WTC11 (cell line): ENCODE measurements at places on chromosomes 11 and 22.
A peak's percentile ranks its signal among the peaks of the same experiment; 100 is the strongest.

DNA sequence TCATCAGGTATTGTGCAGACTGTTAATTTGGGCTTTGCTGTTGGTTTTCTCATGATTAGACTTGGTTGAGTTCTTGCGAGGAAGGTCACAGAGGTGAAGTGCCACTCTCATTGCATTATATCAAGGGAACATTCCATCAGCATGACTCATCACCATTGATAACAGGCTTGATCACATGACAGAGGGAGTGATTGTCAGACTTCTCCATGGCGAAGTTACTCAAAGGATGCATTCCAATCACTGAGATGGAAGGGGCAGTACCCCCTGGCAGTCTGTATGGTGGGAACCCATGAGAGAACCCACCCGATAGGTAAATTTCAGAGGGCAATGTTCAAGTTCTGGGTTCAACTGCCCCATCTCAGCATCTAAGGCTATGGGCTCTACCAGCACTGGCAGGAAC, 19.4 kb upstream of the P2RY2 start:
- peak; percentile 4 for DNase-seq

DNA sequence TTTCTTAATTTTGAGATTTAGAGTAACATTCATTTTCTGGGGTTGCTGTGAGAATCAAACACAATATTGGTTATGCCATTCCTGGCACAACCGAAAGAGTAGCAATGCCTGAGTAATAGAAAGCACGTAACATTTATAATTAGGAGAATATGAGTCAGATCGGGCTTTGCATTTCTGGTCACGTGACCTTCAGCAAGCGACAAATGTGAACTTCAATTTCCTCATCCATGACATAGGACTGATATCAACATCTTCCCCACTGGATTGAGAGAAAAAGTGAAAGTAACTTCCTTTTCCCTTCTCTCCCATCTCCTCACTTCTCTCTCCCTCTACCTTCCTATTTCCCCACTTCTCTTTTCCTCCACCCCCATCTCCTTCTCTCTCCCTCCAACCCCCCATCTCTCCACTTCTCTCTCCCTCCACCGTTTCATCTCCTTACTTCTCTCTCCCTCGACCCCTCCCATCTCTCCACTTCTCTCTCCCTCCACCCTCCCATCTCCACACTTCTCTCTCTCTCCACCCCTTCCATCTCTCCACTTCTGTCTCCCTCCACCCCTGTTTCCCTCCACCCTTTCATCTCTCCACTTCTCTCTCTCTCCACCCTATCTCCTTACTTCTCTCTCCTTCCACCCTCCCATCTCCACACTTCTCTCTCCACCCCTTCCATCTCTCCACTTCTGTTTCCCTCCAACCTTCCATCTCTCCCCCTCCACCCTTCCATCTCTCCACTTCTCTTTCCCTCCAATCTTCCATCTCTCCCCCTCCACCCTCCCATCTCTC, 33.5 kb upstream of the CAT start:
- no peak for DNase-seq

GRCh38 chr11:73426219-73426850, 50.1 kb downstream of the RELT start:
- DNase-seq = no peak

- no peak for DNase-seq
Measured at GRCh38 chr11:87174870-87175269, 137.1 kb downstream of the TMEM135 start.

- DNase-seq = no peak
Measured at GRCh38 chr22:39298241-39298987, 21.0 kb downstream of the RPL3 start.

- DNase-seq = no peak
Measured at GRCh38 chr11:93225662-93226061, 27.9 kb upstream of the SLC36A4 start.

DNA sequence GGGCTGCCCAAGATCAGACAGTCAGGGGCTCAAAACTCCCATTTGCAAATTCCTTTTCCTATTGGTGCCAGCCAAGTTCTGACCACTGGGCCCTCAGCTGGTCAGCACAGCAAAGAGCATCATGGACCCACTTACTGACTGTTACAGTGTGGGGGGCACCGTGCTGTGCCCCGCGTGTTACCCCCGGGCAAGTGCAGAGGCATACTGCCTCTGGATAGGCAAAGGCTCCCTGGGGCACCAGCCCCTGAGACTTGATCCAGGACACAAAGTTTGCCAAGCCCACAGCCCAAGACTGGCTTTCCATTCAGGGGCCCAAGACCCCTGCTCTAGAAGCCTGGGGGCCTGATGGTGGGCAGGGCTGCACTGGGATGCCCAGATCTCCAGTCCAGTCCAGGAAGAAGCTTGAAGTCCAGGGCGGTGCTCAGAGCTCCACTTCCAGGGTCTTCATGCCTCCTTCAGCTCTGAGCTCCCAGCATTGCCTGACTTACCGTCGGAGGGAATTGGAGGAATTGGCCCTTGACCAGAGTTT, 6.6 kb downstream of the LRRC32 start:
- DNase-seq = no peak

GRCh38 chr11:14813516-14813915, 78.5 kb downstream of the CYP2R1 start:
- no peak for DNase-seq

- no peak for DNase-seq
Measured at GRCh38 chr22:43004362-43005035, 10.4 kb downstream of the PACSIN2 start.

GRCh38 chr11:86205421-86206336, 38.9 kb upstream of the EED start:
- DNase-seq = no peak

DNA sequence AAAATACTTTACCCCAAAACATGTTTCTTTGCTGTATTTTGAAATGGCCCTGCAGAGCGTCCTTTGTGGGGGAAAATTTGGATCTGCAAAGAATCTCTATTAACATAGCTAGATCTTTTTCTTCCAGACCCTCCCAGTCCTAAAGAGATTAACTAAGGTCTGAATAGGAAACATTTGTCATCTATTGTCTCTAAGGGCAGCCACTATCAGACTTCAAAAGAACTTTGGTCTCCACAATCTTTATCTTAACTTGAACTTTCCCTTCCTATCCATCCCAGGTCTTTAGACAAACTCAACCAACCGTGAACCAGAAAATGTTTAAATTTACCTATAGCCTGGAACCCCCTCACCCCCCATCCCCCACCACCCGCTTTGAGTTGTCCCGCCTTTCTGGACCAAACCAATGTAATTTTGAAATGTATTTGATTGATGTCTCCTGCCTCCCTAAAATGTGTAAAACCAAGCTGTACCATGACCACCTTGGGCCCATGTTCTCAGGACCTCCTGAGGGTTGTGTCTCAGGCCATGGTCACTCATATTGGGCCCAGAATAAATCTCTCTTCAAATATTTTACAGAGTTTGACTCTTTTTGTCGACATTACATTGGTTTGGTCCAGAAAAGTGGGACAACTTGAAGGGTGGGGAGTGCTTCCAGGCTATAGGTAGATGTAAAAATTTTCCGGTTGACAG, 3.5 kb upstream of the KRTAP5-9 start:
- no peak for DNase-seq

DNA sequence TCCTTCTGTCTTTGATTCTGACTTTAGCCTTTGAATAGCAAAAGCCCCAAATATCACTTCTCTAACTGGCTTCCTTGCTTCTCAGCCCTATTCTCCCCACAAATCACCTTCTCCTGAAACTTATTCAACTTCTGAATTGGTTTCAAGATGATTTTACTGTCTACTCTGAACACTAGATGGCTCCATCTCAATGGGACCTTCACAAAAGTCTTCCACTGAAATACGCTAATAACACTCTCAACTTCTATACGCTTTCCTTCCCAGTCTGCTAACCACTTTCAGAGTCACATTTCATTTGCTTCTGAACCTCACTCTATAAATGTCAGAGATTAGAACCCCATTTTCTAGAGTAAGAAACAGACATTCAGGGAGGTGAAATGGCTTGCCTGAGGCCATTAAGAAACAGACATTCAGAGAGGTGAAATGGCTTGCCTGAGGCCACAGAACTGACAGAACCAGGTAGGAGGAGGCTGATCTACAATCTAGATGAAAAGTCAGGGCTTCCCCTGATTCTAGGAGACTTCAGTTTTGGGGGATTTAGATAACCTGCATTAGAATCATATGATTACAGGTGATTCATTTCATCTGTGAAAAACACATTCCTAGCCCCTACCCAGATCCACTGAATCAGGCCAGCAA, 20.6 kb downstream of the MORC2 start:
- no peak for DNase-seq

GRCh38 chr11:3669742-3670183, 1.4 kb downstream of the CHRNA10 start:
- DNase-seq = no peak

DNA sequence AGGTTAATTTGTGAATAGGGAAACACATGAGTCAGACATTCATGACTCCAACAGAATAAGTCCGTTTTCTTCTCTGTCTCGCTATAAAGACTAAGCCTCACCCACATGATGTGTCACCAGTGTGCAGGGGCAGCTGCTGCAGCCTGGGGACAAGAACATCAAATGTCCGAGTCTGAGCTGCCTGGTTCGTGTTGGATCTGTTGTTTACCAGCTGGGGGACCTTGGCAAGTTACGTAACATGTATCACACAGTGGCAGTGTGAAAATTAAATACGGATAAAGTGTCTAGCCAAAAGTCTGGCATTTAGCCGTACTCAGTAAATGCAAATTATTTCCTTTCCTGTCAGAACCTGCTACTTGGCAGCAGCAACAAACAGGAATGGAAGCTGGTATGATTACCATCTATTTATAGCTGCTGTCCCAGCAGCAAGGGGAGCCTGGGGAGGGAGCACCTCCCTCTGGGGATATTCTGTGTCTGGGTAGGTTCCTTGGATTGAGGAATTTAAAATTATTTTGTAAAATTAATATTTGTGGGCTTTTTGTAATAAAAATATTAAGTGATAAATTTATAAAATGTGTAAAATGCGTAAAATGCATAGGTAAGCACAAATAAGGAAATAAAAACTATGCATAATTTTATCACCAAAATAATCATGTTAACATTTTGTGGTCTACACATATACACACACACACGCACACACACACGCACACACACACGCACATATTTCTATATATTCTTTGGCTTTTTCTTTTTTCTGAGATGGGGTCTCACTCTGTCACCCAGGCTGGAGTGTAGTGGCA, 1.3 kb upstream of the CLDN25 start:
- no peak for DNase-seq

DNA sequence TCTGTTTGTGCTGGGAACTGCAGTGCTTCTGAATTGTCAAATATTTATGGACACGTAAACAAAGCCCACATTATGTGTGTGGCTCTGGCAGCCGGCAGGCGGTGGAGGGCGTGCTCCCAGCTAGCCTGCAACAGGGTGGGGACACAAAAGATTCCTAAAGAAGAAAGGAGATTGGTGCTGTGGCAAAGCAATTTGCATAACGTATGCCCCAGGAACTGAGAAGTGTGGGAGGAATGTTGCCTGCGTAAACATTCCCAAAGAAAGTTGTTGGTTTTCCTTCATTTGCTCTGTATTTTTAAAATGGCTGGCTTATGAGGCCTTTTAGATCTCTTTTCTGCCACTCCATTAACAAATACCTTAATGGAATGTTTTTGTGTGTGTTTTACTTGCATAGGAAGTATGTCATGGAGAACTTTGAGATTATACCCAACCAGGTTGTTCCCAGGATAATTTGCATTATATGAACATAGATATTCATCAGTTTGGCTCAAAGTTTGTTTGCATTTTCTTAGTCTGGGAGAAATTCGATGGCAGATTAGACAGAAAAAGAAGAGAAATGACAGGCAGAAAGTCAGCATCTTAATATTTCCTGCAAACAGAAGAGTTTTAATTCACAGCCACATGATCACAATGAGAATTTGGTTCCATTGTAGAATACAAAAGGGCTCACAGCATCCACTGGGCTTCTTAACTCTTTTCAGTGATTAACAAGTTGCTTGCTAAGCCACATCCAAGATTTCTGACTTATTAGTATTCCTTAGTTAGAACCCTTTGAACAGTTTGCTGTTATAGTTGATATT, 41.8 kb upstream of the DLAT start:
- DNase-seq = peak; percentile 76

GRCh38 chr11:34104680-34105078, 750 bp upstream of the NAT10 start:
- no peak for DNase-seq

- no peak for DNase-seq
Measured at GRCh38 chr11:108906329-108906728, 241.5 kb downstream of the DDX10 start.

DNA sequence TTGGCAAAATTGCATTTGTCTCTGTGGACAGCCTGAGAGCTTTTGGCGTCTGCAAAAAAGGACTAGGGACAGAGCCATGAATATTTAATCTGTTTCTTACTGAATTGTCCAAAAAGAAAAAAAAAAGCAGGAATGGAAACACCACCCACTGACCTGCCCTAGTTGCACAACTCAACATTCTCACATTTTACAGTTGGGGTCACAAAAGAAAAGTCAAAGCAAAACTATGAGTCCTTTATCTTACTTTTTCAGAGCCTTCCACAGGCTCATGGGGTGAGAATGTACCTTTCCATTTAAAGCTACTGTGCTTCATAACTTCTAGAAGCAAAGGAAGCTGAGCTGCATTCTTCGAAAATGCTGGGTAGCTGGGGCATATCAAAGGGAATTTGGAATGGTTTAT, 225.7 kb downstream of the FAM76B start:
- no peak for DNase-seq

DNA sequence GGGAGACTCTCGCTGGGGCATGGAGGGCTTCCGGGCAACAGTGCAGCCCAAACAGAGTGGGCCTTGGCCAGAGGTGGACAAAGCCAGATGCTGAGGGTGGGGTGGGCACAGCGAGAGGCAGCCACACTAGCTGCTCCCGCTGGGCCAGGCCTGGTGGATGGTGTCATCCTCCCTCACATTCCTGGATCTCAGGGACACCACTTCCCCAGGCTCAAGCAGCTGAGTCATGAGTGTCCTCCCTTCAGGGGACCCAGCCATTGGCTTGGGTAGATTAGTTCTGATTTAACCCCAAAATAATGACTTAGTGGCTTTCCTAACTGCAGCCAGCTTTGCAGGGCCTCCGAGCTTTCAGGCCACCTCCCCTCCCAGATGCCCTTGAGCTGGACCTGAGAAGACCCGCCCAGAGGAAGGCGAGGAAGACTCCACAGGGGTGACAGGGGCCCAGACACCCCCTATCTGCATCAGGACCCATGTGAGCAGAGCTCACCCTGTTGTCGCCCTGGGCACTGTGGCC, 25.9 kb upstream of the WNT7B start:
- DNase-seq = no peak

DNA sequence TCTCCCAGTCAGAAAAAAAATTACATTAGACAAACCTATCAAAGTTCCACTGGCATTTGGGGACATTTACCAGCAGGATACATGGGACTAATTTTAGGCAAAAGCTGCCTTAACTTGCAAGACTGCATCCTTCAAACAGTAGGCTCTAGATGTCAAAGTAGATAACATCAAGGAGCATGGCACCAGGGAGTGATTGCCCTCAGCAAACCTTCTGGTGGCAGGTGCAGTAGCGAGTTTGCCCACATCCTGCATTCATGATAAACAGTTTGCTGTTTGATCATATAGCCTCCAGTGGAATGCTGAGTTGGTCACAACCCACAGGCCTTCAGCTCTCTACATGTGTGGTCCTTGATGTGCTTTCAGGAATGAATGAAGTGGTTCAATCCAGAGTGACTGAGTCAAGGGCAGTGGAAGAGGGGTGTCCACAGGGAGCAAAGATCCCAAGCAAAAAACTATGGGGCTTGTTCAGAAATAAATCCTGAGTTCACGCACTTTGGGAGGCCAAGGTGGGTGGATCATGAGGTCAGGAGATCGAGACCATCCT, 12.0 kb downstream of the SCGB1D2 start:
- no peak for DNase-seq
